ENCODE measurements at places on chromosomes 3 and 15.

DNA sequence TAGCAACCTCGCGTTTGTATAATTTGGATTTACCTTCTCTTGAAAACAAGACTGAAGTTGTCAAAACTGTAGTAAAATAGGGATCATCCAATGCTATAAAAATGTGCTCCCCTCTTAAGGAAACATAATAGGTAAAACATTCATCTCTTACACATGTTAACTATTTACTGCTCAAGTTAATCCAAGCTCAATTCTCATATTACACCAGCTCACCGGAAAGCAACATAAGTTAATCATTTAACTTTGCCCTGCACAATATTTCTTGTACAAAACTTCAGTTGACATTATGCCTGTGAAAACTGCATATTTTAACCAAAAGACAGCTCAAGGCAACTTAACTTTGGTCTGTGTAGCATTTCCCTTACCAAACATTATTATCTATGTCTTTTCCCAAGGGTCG is 634.2 kb downstream of the NAALADL2 start:
- no peak for DNase-seq

- no peak for DNase-seq
Observed at GRCh38 chr15:48823237-48823636, 12.4 kb upstream of the CEP152 start.

GRCh38 chr3:144275005-144275404 is 303.4 kb downstream of the DIPK2A start:
- no peak for DNase-seq

- DNase-seq: no peak
Observed at GRCh38 chr3:73411993-73412392, 212.7 kb downstream of the PDZRN3 start.

- DNase-seq: no peak
Observed at GRCh38 chr15:94061041-94061440, 170.3 kb upstream of the MCTP2 start.

DNA sequence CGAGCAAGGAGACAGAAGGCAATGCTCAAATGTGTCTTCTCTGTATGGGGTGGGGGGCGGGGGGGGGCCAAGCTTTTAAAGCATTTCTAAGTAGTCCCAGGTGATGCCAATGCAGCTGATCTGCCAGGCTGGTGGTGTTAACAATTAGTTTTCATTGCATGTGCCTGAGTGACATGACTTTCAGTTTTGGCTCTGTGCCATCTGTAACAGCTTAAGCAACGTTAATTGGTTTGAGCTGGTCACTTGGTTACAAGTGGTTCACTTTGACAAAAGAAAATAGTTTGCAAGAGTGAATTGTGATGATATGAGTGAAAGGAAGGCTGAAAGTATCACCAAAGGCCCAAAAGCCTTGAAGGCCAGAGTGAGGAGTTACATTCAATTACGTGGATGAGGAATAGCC is 26.4 kb upstream of the LRIG1 start:
- DNase-seq: no peak

- no peak for DNase-seq
Observed at GRCh38 chr3:64773137-64773536, 85.3 kb upstream of the ADAMTS9 start.

DNA sequence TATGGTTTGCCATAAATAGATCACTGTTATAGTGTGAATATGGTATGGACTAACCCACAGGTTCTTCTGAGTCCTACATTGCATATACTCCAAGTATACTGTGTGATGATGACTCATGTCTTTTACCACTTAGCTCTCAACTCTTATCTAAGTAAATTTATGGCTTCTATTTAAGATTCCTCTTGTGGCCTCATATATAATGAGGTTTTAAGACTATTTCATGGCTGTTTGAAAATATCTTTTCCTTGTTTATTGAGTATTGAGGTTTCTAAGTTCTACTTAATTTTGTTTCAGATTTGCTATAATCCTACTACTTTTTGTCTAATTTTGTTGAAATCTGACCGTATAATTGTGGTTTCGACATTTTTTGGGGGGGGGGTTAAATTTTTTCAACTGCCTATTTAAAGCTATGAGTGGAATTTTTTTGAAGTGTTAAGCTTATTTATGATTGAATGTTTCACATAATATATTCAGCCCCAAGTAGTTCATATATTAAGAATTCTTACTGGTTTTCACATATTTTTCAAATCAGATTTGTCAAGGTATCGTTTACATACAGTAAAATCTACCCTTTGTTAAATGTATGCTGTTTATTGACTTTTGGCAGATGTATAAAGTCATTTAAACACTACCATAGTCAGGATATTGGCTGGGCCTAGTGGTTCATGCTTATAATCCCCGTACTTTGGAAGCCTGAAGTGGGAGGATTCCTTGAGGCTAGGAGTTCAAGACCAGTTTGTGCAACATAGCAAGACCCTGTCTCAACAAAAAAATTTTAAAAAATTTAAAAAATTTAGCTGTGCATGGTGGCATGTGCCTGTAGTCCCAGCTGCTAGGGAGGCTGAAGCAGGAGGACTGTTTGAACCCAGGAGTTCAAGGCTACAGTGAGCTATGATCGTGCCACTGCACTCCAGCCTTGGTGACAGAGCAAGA is 11.7 kb downstream of the SLC25A36 start:
- DNase-seq: no peak

GRCh38 chr3:23723141-23723540 is 82.6 kb upstream of the UBE2E1 start:
- no peak for DNase-seq

GRCh38 chr15:99436542-99437314 is 129.1 kb upstream of the MEF2A start:
- no peak for DNase-seq

GRCh38 chr3:175399156-175399840 is 540.2 kb downstream of the NAALADL2 start:
- DNase-seq: no peak

- no peak for DNase-seq
Observed at GRCh38 chr3:62718515-62719320, 156.5 kb downstream of the CADPS start.

DNA sequence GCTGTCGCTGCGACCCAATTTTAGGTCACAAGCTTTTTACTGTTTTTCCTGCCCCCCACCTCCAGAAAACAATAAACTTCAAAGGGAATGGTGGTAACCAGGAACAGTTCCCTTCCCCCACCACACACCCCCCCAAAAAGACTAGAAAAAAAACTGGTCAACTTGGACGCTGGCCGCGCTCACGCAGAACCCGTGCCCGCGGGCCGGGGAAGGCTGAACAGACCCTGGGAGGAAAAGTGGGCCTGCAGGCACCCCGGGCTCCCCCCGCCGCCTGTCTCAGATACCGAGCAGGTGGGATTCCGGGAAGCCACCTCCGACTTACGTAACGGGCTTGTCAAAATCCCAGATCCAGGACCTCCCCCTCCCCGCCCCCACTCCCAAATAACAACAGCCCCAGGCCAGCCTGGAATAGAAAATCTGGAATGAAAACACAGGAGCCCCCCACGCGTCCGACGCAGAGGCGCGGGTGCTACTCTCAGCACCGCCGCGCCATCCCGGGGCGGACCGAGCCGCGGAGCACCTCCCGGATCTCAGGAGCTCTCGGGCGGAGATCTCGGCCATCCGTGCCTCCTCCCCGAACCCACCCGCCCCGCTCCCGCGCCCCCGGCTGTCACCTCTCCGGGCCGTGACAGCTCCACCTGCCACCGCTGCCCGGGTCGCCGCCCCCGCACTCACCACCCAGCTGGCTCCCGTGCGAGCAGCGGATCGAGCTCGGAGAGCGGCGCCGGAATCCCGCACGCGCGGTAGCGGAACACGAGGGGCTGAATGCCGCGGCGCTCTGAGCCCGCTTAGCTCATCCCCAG is 557 bp downstream of the DENND4A start:
- DNase-seq: peak; percentile 22

DNA sequence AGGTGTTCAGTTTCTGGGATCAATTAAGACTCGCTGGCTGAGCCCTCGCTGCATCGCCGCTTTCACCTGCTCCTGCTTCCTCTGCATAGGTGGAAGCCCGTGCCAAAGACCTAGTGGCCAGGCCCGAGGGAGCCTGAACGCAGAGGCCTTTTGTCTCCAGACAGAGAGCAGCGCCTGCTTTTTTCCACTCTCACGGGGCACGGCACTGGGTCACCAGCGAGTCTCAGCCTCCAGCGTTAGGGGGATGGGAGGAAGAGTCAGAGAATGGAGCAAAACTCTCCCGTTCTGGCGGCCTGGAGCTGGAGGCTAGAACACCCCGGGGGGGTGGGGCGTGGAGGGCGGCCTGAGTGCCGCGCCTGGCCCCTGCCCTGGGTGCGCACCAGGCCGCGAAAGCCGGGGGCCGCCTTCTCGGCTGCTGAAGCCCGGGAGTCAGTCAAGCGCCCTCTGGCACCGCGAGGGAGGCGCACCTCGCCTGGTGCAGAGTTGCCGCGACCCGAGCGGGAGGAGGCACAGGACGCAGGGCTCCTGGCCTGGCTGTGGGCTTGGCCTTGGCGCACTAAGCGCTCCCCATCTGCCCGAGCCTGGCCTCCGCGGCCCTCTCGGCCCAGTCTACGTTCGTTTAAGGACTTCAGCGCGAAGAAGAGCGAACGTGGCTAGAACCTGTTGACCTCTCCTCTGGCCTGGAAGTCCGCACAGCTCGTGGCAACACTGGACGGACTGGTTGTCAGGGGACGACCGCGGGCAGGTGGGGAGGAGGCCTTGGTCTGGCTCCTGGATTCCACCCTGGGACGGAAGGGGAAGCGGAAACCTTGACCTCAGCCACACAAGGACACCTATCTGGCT is 21.5 kb downstream of the NR2F2 start:
- no peak for DNase-seq

- DNase-seq: no peak
Observed at GRCh38 chr15:77015646-77016320, 20.9 kb downstream of the PSTPIP1 start.

- DNase-seq: no peak
Observed at GRCh38 chr3:28033059-28033784, 208.2 kb upstream of the CMC1 start.

DNA sequence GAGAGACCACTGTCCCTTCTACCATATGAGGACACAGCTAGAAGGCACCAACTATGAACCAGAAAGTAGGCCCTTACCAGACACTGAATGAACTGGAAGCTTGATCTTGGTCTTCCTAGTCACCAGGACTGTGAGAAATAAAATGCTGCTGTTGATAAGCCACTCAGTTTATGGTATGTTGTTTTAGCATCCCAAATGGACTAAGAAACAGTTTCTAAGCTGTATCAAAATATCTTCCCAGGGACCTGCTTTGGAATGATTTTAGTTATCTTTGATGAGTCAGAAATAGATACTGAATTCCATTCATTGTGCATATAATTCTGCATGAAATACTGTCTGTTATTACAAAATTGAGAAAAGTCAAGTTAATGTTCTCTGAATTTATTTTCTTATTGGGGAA is 18.6 kb downstream of the WDR76 start:
- DNase-seq: no peak

- no peak for DNase-seq
Observed at GRCh38 chr3:62653796-62654195, 221.4 kb downstream of the CADPS start.

- no peak for DNase-seq
Observed at GRCh38 chr3:123834631-123835030, 49.5 kb downstream of the MYLK start.

DNA sequence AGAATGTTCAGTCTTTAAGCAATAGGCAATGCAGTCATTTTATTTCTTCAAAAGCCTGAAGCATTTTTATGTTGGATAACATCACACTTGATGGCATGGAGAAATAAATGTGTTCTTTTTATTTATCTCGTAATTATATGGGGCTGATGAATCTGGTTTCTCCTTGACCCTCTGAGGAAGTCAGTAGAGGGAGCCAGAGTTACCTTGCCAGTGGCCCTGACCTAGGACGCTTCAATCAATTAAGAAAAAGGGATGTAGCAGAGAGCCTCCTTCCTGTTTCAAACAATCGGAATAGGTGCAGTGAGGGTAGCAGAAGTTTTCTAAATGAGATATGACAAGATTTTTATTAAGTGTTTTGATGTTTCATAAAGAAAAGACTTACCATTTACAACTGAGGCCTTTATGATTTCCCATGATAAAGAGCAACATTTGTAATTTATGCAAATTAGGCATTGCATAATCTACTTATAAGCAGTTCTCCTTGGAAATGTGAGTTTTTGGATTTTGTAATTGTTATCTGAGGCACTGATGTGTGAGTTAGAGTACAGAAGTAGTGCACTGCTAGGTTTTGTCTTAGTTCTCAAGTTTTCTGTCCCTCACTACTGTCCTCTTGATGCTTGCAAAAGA is 129.1 kb downstream of the RAP2B start:
- no peak for DNase-seq

DNA sequence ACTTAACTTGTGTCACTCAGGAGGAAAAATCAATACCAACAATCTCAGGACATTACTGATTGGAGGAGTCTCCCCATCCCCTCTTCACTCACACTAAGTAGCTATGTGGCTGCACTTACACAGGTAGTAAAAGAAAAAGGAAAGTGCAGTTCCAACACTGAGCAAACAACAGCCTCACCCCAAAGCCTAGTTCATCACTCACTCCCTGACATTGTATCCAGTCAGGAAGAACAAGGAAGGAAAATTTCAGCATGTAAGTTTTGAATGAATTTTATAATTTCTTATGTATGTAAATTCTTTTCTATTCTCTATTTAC is 273.4 kb downstream of the IGSF11 start:
- no peak for DNase-seq

DNA sequence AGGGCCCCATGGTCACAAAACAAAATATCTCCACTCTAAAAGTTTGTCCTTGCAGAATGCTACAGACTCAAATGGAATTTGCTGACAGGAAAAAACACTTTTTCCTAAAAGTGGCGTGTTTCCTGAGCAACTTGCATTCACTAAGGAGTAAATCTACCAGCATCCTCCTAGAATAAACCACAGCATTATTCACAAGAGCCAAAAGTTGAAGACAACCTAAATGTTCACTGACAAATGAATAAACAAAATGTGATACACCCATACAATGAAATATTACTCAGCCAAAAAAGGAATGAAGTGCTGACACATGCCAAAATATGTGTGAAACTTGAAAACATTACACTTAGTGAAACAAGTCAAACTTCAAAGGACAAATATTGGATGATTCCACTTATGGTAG is 28.9 kb downstream of the ITGB5 start:
- DNase-seq: no peak

GRCh38 chr3:149291178-149291577 is 42.3 kb downstream of the TM4SF18 start:
- DNase-seq: peak; percentile 50

DNA sequence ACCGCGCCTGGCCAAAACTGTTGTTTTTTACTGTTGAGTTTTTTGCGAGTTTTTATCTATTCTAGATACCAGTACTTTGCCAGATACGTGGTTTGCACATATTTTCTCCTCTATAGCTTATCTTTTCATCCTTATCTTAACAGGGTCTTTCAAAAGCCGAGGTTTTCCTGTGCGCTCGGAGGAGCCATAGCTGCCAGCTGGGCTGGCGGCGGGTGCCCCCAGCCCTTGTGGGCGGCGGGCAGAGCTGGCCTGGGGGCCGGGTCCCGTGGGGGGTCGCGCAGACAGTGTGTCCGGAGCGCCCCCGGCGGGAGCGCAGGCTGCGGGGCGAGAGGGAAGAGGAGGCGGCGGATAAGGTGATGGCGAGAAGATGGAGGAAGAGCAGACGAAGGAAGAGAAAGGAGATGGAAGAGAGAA is 11.1 kb upstream of the EIF4A2 start:
- peak; percentile 19 for DNase-seq
